RPMI7951 (cell line): ENCODE measurements at places on chromosomes 11 and 22.

DNA sequence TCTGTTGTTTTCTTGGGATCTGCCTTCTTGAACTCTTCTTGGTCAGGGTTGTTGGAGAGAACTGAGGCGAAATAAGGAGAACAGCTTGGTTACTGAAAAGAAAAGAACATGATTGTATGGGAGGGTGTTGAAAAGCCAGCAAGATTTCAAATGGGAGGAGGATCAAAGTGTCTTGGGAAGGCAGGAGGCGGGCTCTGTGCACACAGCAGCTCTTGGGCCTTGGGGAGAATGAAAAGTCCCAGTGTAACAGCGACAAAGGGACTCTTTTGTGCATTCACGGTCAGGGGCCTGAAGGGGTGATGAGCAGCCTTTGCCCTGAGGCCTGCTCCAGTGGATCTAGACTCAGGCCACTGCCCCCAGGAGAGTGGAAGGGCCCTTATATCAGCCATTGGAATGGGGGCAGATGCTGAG, 135.4 kb downstream of the ADAMTS15 start:
- DNase-seq = peak; percentile 54

DNA sequence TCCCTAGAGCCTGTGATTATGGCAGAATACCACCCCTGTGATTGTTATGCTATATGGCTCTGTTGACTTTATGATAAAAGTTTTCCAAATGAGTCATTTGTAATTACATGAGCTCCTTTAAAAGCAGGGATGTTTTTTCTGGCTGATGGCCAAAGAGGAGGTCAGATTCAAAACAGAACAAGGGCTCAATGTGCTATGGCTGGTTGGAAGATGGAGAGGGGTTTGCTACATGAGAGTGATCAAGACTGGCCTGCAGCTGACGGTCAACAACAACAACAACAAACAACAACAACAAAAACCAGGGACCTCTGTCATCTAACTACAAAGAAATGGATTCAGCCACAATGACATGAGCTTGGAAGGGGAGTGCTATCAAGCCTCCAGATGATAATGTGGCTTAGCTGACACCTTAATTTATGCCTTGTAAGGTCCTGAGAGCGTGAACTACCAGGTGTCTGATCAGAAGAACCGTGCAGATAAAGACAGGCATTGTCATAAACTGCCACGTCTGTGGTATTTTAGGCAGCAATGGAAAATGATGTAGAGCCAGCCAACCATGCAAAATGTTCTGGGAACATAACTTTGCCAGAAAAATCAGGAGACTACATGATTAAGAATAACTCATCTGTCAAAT, 47.2 kb downstream of the PIWIL3 start:
- peak; percentile 73 for DNase-seq

GRCh38 chr11:76793391-76794291, 10.5 kb downstream of the TSKU start:
- no peak for DNase-seq

- peak; percentile 97 for DNase-seq
These were observed 122.6 kb downstream of the APOL5 start for GRCh38 chr22:35840302-35840739.

- DNase-seq = no peak
These were observed 2.3 kb downstream of the SLC25A1 start for GRCh38 chr22:19176175-19176643.

DNA sequence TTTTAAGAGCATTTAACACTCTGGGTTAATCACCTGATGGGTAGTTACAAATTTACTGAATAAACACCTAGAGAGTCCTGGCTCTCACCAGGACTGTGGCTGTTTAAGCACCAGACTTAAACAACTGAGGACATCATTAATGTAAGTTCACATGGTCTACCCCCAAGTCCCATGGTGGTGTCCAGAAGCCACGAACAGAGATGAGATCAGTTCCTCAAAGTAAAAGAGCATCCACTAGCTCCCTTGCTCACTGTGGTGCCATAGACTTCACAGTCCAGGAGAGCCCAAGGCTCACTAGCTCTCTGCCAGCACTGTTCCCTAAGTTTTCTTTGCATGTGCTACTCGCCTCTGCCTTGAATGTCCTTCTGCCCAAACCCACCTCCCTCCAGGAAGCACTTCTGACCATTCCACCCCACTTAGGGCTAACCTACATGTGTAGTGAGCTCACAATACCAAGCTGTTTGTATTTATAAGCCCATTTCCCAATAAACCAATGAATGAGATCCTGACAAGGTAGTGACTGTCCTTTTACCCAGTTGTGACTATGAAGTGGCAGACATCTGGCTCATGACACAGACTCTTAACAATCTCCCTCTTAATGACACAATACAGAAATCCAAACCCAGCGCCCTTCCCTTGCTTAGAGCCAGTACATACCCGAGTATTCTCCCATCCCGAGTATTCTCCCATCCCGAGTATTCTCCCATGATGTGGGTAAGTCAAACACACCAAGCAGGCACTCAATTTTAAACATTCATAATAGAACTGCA, 15.7 kb downstream of the NAP1L4 start:
- DNase-seq = no peak

DNA sequence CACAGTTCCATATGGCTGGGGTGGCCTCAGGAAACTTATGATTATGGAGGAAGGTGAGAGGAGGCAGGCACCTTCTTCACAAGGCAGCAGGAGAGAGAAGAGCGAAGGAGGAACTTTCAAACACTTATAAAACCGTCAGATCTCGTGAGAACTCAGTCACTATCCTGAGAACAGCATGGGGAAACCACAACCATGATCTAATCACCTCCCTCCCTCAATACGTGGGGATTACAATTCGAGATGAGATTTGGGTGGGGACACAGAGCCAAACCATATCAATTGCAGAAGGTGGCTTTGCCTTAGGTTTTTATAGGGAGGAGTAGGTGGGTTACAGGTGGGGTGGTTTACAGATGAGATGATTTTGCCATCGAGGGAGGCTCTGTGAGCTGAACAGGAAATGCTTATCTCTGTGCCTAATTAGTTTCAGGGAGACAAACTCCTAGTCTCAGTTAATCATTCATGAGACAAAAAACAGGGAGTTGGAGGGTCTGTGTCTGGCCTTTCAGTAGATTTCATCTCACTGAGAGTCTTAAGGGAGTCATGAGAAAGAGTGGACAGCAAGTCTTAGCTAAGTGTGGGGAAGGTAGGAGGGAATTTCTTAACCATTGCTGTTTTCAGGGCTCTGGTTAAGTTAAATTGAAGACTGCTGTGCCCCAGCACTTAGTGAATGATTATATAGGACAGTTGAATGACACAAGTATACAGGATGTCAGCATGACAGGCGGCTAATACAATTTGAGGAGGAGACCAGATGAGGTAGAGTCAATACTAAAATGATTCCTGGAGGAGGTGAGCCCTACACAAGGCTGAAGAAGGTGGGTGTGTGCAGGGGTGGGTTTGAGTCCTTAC, 47.7 kb downstream of the CWC15 start:
- no peak for DNase-seq

GRCh38 chr11:110538154-110538553, 108.4 kb downstream of the FDX1 start:
- no peak for DNase-seq

GRCh38 chr11:44247508-44247907, 62.4 kb downstream of the ALX4 start:
- DNase-seq = peak; percentile 51

GRCh38 chr11:65611028-65611757, 2.8 kb downstream of the MAP3K11 start:
- DNase-seq = no peak

DNA sequence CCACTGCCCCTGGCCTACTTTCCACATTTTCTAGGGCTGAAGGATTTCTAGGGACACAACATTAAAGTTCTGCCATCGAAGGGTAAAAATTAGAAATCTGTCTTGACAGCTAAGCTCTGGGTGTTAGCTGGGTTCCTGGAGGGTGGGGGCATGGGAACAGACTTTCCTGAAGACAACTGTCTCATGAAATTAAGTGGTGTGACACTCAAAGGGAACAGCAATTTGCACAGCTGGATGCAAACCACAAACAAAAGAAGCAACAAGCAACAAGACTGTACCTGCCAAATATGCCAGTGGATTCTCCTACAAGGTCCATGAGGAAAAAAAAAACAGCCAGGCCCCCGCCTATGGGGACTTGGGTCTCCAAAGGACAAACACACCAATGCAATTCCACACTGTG, 32.5 kb downstream of the WT1 start:
- no peak for DNase-seq

DNA sequence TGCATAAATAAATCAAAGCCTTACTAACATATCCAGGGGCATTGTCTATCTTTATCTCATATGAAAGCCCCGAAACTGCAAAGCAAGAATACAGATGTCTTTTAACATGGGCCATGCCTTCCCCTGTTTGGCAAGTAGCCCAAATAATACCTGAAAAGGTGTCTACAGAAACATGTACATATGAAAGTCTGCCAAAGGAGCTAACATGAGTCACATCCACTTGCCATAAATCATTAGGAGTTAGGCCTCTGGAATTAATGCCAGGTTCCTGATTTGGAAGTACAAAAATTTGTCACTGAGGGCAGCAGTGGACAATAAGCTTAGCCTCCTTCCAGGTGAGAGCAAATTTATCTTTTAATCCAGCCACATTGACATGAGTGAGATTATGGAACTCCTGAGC, 85.5 kb upstream of the PGR start:
- DNase-seq = no peak

DNA sequence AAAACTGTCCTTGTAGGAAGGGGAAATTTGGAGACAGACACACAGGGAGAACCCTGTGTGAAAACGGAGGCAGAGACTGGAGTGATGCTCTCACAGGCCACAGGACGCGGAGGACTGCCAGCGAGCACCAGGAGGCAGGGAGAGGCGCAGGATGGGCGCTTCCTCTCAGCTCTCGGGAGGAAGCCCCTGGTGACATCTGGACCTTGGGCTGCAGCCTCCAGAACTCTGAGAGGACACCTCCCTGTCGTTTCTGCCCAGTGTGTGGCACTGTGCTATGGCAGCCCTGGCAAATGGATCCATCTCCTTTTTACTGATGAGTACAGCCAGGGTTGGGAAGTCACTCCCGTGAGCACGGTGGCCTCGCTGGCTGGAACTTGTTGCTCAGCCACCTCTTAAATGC, 73.9 kb downstream of the LRRC32 start:
- no peak for DNase-seq

GRCh38 chr22:20652582-20652981, 121.3 kb upstream of the SERPIND1 start:
- DNase-seq = no peak

GRCh38 chr11:79481795-79482194, 41.0 kb upstream of the TENM4 start:
- no peak for DNase-seq

DNA sequence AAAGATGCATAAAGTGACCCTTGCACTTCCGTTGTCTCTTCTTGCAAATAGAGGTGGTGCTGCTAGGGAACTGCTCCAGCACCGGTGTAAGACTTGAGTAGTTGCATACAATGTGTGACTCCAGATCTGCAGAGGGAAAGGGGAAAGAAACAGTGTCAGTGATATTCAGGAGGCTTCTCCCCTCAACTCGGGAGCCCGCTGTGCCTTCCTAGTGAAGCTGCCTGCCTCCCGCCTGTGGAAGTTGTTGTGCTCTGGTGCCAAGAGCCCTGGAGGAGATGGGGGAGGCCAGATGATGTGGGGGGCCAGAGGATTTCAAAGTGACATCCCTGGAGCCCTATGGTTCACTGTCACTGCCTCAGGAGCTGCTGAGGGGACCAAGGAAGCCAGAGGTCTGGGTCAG, 30.4 kb downstream of the RELT start:
- DNase-seq = no peak

DNA sequence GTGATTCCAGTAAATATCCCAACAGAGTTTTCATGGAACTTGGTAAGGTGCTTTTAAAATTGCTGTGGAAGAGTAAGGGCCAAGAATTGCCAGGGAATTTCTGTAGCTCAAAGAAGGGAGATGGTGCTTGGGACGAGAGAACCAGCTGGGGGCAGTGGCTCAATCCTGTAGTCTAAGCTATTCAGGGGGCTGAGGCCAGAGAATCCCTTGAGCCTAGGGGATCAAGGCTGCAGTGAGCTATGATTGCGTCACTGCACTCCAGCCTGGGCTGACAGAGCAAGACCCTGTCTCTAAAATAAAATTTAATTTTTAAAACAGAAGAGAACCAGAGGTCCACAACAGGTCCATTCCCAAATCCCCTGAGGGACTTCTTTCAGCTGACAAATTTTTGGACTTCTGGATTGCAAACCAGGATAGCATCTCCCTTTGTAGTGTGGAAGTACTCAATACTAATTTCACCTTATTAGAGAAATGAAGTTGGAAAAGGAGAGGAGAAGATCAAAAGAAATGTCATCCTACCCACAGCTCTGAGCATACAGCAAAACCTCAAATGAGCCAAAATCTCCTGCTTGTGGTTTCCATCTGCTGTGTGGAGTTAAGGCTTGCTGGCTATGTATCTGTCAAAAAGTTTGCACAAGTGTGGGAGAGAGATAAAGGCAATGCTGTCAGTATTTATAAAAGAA, 59.2 kb upstream of the CLPB start:
- DNase-seq = no peak

- peak; percentile 24 for DNase-seq
These were observed 3.7 kb downstream of the PDGFB start for GRCh38 chr22:39240831-39241793.

DNA sequence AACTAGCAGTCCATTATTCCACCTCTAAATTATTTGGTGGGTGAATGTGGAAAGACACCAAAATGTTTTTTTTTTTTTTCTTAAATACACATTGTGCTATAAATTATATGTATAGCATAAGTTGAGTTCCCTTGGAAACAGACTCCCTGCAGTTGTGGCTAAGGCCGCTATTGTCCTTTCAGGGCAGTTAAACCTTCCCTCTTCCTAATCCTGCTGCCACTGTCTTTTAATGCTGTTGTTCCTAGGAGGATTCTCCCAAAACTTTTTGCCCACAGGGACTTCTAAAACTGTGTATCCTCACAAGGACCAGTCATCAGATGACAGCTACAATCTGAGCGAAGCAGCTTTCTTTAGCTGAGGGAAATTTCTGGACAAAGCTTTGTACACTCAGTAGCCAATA, 478.9 kb upstream of the CHORDC1 start:
- DNase-seq = no peak

DNA sequence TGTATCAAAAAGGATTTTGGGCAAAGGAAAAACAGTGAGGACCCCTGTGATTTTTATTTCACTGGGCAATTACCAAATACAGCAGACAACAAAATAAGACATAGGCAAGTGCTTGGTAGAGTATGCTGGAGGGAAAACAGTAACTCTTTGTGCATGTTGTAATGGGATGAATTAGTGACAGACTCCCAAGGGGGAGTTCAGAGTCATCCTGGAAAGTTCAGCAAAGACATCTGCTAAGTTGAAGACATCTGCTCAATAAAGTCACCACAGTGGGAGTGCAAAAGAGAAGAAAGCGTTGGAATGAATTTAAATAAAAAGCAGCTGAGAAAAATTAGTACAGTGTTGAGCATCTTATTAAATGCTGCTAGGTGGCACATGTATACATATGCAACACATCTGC, 378.8 kb upstream of the ISX start:
- DNase-seq = peak; percentile 8

GRCh38 chr11:98090861-98091505, 929.8 kb upstream of the CNTN5 start:
- DNase-seq = no peak

GRCh38 chr11:75728992-75729391, 11.4 kb downstream of the MOGAT2 start:
- no peak for DNase-seq

GRCh38 chr11:33016654-33017053, 976 bp downstream of the DEPDC7 start:
- peak; percentile 22 for DNase-seq
